ENCODE measurements at places on chromosomes 11 and 22.

DNA sequence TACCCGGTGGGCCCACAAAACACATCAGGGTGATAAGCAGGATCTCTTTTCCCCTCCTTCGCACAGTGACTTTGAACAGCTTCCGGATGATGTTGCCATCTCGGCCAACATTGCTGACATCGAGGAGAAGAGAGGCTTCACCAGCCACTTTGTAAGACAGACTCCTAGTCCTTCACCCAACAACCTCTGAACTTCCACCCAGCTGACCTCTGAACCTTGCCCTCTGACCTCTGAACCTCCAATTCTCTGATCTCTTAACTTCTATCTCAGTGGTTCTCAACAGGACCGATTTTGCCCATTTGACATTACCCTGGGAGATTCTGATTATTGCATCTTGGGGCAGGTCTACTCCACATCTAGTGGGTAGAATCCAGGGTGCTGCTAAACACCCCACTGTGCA is 3.2 kb downstream of the NCF4 start:
- DNase-seq, result no peak

GRCh38 chr11:132056689-132057088 is 686.3 kb downstream of the NTM start:
- DNase-seq, result peak; percentile 5

DNA sequence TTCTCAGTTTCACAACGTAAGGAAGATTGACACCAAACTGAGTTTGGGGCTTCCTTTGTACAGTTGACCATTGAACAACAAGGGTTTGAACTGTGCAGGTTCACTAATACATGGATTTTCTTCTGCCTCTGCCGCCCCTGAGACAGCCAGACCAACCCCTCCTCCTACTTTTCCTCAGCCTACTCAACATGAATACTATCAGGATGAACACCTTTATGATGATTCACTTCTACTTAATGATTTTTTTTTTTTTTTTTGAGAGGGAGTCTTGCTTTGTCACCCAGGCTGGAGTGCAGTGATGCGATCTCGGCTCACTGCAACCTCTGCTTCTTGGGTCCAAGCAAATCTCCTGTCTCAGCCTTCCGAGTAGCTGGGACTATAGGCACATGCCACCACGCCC is 14.6 kb downstream of the RBM4 start:
- no peak for DNase-seq

- no peak for DNase-seq
These were observed 1147.0 kb downstream of the DLG2 start for GRCh38 chr11:84480131-84480530.

DNA sequence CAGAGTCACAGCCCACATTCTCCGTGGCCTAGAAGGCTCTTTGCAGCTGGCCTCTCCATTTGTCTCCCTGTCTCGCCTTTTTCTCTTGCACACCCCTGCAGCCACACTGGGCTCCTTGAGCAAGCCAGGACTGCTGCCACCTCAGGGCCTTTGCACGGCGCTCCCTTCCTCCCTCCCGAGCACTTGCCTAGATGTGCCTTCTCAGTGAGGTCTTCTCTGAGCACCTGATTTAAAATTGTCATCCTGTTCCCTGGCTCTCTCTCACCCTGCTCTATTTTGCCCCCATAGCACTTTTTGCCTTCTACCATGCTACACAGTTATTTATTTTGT is 102.9 kb upstream of the THY1 start:
- DNase-seq, result no peak

DNA sequence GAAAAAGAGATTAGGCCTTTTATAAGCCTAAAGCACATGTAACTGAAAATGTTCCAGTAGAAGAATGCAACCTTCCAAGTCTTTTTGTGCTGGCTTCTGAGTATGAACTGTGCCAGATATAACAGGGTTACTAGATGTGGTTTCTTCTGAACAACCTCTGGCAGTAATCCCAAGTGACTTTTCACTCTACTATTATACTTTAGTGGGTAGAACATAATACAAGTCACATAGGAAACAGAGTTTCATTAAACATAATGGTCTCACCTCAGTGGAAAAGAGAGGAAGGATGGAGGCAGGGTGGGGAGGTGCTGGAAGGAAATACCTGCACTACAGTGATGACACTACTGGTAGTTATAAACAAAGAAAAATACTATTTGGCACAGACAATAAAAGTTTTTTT is 81.3 kb downstream of the PHF21A start:
- no peak for DNase-seq

GRCh38 chr22:38114484-38115398 is 4.3 kb upstream of the BAIAP2L2 start:
- peak; percentile 85 for DNase-seq
